Activated naive CD4-positive, alpha-beta T cell treated with anti-CD3 and anti-CD28 coated beads, Interleukin-2, amount 50 U/mL, for 72 hours (primary cell): ENCODE measurements at places on chromosomes 2 and 18. TPM values are rescaled to one million over a fixed set of nuclear protein-coding genes. Genes with fewer than 3 reads are reported as not detected.
A peak's percentile ranks its signal among the peaks of the same experiment; 100 is the strongest.

Gene ANKRD53
- 0.60 TPM for total RNA-seq

Gene FBXO11
- total RNA-seq: 54.2 TPM

Gene SPATS2L
- total RNA-seq: 3.9 TPM

Gene LAMA1
- total RNA-seq: not detected

Gene AFF3
- 5.2 TPM for total RNA-seq

Gene MEP1B
- 0.35 TPM for total RNA-seq

DNA sequence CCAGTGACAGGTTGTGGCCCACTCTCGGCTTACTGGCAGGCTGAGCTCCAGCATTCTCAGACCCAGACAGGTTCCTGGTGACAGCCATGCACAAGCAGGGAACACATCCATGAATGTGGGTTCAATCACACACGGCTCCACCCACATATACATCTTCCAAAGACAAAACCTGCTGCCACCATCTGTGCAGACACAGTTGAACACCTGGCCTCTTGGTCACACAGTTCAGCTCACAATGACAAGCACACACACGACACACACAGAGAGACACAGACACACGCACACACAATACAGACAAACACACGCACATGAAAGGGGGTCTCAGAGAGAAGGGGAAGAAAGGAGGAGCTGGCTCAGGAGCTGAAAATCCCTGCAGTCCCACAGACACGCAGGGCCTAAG, 32.1 kb upstream of the PTMA start:
- DNase-seq: no peak

- no peak for DNase-seq
Measured at GRCh38 chr2:189024901-189025618, 50.9 kb downstream of the COL3A1 start.

GRCh38 chr2:223970343-223971128, 13.3 kb downstream of the MRPL44 start:
- DNase-seq: peak; percentile 75

GRCh38 chr2:207285473-207285815, 119.7 kb upstream of the KLF7 start:
- no peak for DNase-seq

GRCh38 chr2:222842491-222843174, 18.2 kb upstream of the ACSL3 start:
- DNase-seq: no peak

- no peak for DNase-seq
Measured at GRCh38 chr2:98029718-98030222, 34.0 kb upstream of the TMEM131 start.

GRCh38 chr2:33497221-33497650, 20.8 kb downstream of the RASGRP3 start:
- DNase-seq: no peak

GRCh38 chr2:101745711-101746694, 48.5 kb downstream of the MAP4K4 start:
- DNase-seq: no peak

DNA sequence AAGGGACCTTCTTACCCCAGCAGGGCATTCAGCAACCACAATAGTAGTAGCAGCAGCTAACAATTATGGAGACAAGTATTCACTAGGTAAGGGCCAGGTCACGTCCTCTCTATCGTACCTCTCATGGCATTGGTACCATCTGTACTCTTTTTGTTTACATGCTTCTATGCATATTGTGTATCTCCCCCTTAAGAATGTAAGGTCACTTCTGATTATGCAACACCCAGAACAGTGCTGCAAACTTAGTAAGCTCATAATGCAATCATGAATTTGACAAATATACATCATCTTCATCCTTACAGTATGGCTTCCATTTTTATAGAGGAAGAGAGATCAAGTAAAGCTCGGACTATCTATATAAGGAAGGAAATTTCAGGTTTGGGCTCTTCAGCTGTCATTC, 46.1 kb downstream of the SPRED2 start:
- no peak for DNase-seq

DNA sequence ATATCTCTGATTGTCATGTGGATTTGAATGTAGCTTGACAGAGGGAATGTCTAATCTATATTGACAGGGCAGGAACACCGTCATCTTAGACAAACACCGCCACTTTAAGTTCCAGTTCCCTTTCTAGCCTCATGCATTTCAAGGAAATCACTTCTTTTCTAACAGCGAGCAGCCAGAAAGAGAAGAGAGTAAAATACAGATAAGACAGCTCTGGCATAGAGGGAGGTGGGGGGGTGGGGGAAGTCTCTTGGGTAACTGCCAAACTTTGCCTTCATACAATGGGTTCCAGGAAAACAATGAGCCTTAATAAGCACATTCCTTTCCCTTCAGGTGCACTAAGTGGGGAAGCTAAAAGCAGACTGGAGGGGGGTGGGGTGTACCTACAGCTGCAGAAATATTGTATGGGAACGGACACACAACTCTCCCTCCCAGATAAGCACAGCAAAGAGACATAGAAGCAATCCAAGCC, 37.2 kb downstream of the CASP10 start:
- DNase-seq: no peak

DNA sequence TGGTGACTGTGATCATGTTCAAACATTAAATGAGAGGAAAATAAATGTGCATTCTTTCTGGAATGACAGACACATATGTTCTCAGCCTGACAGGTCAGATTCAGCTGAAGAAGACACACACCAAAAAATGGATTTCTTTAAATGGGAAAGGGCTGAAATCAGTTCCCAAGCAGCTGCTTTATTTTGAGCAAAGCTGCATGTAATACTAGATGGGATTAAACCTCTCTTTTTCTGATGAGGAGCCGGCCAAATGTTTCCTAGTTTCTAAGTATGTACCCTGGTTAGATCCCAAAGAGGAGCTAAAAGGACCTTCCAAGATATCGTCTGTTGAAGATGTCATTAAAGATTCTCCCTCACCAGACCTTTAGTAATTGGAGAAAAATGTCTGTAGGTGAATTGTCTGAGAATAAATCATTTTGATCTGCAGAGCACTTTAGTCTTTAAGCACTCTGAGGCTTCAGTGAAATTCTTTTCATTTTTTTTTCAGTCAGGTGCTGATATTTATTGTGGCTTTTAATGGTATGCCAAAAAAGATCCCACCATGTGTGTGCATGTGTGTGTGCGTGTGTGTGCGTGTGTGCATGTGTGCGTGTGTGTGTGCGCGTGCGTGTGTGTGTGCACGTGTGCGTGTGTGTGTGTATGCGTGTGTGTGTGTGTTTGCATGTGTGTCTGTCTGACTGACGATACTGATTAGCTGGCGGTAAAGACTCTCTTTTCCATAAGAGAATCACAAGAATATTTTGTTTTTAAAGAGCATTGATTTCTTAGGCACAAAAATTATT, 175.8 kb downstream of the IRS1 start:
- DNase-seq: no peak

DNA sequence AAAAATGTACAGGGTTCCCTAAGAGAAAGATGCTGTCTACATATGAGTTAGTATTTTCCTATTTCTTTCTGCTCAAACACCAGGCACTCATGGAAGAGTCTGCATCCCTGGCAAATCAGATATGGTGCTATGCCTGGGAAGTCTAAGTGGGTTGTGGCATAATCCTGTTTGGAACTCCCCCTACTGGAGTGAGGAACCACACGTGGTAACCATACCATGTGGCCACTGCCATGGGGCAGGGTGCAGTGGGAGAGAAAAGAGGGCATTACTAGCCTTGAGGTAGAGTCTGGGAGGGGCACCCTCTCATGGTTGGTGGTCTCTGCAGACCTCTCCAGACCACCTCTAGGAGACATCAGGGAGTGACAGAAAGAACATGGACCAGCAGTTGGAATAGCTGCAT, 257.9 kb upstream of the ATP5MC3 start:
- DNase-seq: no peak

DNA sequence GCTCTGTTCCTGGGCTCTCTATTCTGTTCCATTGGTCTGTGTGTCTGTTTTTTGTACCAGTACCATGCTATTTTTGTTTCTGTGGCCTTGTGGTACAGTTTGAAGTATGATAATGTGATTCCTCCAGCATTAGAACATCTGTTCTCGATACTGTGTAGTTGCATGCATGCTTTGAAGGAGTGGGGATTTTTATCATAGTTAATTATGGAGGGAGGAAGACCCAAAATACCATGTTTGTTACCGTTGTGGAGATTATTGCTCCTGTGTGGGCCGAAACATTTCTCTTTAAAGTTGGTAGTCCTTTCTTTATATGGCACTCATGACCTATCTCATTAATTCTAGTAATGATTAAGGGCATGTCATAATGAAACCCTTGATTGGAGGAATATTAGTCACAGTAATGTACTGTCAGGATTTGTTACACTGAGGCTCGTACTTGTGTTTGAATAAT, 87.6 kb downstream of the TTC27 start:
- no peak for DNase-seq

GRCh38 chr18:62438866-62439265, 84.0 kb upstream of the ZCCHC2 start:
- no peak for DNase-seq

- no peak for DNase-seq
Measured at GRCh38 chr2:239211396-239212094, 189.3 kb downstream of the HDAC4 start.

GRCh38 chr2:188303363-188304031, 11.8 kb downstream of the GULP1 start:
- no peak for DNase-seq

DNA sequence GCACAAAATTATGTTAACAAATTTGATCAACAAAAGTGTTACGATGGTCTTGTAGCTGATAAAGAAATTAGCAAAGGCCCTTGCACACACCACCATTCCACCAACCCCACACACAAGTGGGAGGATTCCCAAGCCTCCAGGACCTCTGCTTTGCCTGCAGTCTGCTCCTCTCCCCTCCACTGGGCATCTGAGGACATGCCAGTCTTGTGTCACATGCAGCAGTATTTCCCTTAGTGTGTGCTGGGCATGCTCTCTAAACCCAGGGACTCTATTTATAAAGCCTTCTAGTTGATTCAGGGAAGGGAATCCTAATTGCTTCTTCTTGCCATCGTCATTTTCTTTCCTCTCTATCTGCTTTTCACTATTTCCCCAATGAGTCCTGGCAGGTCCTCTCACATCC, 53.3 kb downstream of the KCTD18 start:
- no peak for DNase-seq

- peak; percentile 39 for DNase-seq
Measured at GRCh38 chr2:148021059-148021861, at the start of gene MBD5. TSS of gene MBD5 (plus strand) at chr2:148021091.

- no peak for DNase-seq
Measured at GRCh38 chr2:100903534-100904258, 83.8 kb downstream of the NPAS2 start.

GRCh38 chr2:149167941-149168340, 129.4 kb downstream of the LYPD6B start:
- DNase-seq: no peak

- DNase-seq: no peak
Measured at GRCh38 chr2:10911291-10912075, at the start of gene KCNF1. TSS of gene KCNF1 (plus strand) at chr2:10911934. CDS start at chr2:10912427, 493 bp downstream.

DNA sequence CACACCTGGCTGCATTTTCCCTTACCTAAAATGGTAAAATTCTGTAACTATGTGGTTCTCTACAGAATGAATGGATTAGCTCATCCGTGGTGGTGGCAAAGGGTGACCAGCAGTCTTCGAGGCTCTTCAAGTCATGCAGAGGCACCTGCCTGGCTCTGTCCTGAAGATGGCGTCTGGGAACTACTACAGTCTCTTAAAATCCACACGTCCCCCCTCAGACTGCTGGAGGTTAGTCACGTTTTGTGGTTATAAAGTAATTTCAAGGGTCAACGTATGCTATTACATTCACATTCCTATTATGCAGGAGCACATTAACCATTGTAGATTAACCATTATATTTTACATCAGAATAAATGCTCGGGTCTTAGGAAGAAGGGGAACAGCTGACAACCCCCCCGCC, 616.7 kb downstream of the GALR1 start:
- no peak for DNase-seq

- DNase-seq: no peak
Measured at GRCh38 chr2:120238728-120239487, 13.7 kb upstream of the RALB start.

GRCh38 chr2:221289389-221289788, 282.7 kb downstream of the EPHA4 start:
- no peak for DNase-seq

DNA sequence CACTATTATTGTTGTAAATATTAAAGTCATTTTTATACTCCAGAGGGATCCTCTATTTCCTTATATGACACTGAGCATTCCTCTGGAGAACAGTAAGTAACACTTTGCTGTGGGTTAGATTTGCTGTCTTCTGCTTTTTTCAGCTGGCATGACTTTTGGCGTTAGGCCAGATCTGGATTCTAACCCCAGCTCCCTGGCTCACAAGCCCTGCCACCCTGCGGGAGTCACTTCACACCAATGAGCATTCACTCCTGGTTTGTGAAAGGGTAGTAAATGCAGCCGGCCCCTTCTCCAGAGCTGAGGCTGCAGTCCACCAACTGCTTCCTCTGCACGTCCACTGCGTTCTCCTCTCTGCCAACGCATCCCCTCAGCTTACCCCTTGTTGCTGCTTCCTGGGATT, 373.8 kb upstream of the RAB6C start:
- DNase-seq: no peak

DNA sequence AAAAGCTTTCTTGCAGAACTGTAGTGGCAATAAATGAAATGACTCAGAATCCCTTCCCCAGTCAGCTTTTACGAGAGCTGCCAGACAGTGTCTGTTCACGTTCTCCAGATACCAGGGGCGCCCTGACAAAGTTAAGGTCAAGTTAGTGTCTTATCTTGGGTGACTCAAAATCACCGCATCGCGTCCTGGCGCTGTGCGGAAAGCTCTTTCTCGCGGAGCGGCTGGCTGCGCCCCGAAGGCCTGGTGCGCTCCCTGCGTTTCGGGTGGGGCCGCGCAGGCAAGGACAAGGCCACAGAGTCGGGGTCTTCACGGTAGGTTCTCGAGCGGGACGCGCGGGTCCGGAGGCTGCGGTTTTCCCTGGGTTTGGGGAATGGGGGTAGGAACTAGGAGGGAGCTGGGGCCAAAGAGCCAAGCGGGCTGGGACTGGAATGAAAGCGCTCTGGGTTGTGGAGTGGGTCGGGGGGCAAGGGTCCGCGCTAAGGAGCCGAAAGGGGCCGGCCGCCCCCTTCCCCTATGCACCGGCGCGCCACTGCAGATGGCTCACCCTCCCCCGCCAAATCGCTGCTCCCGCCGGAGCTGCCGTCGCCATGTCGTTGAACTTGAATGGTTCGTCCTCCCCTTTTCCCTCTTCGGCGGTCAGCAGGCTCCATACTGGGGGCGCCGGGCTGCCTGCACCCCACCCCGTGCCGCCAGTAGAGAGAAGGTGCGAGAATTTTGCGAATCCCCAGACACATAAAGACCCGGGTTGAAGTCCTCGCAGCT, 2.6 kb upstream of the HOXD11 start:
- DNase-seq: no peak

- DNase-seq: peak; percentile 64
Measured at GRCh38 chr18:44679056-44679913, 1.4 kb upstream of the SETBP1 start.
